NCI-H82 (cell line): ENCODE measurements at places on chromosomes 7 and 10.
A peak's percentile ranks its signal among the peaks of the same experiment; 100 is the strongest.

- no peak for DNase-seq
Measured at GRCh38 chr7:151597541-151598444, 78.1 kb upstream of the RHEB start.

GRCh38 chr10:47261121-47261520 lies 38.9 kb upstream of the GDF10 start:
- no peak for DNase-seq

DNA sequence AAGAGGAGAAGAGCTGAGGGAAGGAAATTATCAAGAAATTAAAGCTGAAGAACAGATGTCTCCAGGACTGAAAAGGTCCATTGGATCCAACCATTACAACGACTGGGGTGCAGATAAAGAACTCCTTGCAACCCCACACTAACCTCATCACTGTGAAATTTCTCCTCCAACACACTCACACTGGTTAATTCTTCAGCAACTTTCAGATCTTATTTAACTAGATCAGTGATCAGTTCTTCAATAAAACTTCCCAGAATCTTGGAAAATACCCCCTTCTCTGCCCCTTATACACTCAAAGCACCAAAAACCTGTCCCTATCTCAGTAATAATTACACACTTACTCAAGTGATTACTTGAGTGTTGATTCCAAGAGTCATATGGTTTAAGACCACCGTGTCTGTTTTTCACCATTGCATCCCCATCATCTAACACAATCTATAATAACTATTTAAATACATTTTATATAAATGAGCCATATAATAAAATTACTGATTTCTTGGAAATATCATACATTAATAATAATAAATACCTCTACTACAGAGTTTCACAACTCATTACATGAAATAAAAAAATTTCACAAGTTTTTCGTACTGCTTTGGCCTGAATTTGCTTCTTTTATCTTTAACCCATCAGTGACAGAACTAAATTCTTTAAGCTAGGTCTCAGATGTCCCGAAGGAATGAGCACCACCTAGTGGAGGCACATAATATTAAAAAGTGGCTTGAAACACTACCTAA lies 123.7 kb downstream of the MPP7 start:
- peak; percentile 64 for DNase-seq

DNA sequence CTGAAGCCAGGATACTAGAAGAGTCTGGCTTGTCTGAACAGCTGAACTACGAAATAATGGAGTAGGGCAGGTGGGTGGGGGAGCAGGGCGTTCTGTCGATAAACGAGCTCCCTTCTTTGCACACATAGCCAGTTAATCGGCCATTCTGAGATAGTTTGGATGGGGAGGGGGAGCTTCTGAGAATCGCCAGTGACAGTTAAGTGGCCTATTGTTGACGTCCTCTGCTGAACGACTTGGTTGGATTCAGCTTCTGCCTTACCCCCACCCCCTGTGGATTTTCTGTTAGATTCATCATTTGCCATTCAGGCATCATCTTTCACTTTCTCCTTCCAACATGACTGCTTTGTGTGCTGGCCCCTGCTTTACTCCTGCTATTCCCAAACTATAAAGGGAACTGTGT lies 520 bp downstream of the CPA5 start:
- DNase-seq, result no peak

GRCh38 chr7:25805027-25805687 lies 346.8 kb upstream of the NFE2L3 start:
- no peak for DNase-seq

- DNase-seq, result no peak
Measured at GRCh38 chr10:79180414-79181221, 111.9 kb downstream of the ZMIZ1 start.

- no peak for DNase-seq
Measured at GRCh38 chr7:141356161-141356560, 195.0 kb upstream of the AGK start.

- DNase-seq, result peak; percentile 35
Measured at GRCh38 chr10:70378122-70378521, 4.3 kb downstream of the LRRC20 start.

- no peak for DNase-seq
Measured at GRCh38 chr10:6643962-6644361, 63.9 kb upstream of the PRKCQ start.

DNA sequence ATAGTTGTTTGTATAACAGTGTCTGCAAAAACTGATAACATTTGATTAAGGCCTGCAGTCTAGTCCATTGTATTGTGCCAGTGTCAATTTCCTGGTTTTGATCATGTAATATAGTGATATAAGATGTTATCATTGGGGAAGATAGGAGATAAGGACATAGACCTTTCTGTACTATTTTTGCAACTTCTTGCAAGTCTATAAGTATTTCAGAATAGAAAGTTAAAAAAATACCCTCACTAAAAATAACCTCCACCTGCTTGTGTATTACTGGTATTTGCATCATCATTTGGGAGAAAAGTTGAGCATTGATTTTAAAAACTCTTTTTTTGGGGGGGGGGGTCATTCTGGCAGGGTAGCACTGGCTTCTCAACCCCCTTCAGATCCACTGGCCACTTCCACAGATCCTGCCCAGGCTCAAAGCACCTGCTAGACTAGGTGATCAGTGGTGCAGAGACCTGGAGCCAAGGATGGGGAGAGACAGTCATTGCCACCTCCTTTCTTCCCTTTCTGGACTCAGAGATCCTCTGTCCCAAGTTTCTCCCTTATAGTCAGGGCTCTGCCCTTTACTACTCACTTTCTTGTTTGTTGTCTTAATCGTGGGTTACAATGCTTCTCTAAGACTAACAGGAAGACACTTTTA lies 103.0 kb downstream of the RBM20 start:
- no peak for DNase-seq

DNA sequence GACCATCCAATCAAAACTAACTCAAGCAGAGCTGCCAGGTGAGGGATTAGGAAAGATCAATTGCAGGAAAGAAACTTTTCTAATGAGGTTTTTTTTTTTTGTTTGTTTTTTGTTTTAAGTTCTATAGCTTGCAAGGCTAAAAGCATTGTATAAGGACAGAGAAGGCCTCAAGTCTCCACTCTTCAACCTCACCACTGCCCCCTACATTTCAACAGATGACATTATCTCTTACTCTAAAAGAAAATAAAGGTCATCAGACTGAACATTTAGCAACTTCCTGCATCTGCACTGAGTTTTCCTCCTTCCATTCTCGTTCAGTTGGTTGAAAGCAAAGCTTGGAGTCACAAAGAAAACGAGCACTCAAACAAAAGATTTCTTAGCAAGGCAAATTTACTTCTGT lies 45.2 kb upstream of the EXOC4 start:
- DNase-seq, result peak; percentile 40

DNA sequence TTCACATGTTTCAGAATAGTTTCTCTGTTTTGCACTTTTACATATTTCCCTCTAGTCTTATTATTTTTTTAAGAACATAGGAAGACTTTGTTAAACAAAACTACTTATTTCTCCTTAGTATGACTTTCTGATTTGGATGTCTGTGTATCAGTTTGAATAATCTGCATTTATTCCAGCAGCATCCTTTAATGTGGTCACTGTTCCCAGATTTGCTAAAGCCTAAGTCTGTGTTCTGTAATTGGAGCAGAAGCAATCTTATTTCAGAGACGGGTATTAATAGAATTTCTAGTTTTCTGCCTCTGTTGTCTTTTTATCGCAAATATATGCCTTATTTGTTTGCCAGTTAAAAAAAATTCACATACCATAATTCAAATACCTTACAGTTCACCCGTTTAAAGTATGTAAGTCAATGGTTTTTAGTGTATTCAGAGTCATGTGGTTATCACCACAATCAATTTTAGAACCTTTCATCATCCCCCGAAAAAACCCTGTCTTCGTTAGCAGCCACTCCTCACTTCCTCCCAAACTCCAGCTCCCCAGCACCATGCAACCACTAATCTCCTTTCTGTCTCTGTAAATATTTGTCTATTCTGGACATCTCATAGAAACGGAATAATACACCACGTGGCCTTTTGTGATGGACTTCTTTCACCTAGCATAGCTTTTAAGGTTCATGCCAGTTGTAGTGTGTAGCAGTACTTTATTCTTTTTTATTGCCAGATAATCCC lies 58.7 kb downstream of the INPP5F start:
- no peak for DNase-seq

GRCh38 chr10:51397695-51398094 lies 301.7 kb downstream of the CSTF2T start:
- DNase-seq, result no peak

GRCh38 chr10:88534072-88534665 lies 48.9 kb downstream of the RNLS start:
- no peak for DNase-seq

DNA sequence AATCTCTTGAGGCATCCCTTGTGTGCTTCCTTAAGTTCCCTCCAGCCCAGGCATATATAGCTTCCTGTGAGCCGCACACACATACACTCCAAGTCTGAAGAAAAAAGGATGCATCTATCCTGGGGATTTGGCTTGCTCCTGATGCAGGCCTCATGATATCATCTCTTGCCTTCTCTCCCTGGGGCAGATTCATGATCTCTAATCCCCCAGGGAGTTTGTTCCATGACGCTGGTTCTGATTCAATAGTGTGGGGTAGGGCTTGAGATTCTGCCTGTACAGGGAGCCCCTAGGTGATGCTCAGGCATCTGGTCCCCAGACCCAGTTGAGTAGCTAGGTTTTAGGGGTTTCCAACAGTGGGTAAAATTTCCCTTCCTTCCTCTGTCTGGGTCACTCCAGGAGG lies 1.5 kb downstream of the PON1 start:
- DNase-seq, result peak; percentile 29

- DNase-seq, result peak; percentile 44
Measured at GRCh38 chr7:26186364-26187311, 13.9 kb downstream of the HNRNPA2B1 start.

GRCh38 chr7:106309362-106309761 lies 24.6 kb upstream of the NAMPT start:
- no peak for DNase-seq

- no peak for DNase-seq
Measured at GRCh38 chr10:62582101-62582705, 208.0 kb downstream of the ZNF365 start.

- no peak for DNase-seq
Measured at GRCh38 chr7:98354052-98354451, 46.8 kb downstream of the BAIAP2L1 start.

DNA sequence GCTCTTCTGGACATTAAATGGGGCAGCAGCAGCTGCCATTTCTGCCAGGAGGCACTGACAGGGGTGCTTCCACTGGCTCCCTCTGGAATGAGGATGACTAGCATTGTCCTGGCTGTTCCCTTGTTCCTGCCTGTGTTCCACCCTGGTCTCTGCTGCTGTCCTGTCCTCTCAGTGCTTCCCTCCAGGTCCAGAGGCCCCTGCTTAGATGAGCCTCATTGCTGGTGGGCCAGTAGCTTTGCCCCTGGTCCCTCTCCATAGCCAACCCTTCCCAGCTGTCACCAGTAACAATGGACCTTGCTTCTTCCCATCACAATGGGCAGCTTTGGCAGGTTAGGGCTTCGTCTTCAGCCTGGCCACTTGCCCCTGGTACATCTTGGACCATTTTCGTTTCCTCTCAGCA lies 561.1 kb downstream of the TCERG1L start:
- DNase-seq, result no peak

DNA sequence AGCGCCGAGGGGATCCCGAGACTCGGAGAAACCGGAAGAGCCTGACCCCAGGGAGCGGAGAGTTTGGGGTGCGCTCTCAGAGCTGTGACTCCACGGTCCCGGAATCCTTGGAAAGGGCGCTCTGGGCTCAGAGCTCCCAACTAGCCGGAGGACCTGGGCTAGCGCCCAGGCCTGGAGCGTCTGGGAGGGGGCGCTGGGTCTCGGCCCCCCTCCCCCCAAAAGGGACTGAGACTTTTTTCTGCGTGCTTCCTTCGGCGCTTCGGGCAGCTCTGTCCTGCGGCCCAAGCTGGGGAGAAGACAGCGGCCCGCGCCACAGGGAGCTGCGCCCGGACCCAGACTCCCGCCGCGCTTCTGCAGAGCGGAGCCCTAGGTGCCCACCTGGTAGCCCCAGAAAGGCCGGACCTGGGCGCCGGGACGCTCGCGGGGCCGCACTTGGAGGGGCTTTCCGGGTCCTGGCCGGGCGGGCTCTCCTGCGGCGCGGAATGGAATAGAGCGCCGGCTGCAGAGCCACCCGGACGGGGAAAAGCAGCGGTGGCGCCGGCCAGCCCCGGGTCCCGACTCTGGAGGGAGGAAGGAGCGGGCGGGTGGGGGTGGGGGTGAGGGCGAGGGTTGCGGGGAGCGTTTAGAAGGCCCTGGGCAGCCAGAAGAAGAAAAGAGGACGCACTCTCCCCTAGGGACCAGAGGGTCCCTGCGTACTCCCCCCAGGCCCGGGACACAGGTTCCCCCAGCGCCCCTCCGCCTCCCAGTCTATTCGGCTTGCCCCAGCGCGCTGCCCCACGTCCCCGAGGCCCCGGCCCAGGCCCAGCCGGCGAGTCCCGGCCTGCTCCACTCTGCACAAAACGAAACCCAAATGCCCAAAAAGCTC lies 4.7 kb downstream of the ZNF503 start:
- DNase-seq, result peak; percentile 19

GRCh38 chr7:35035511-35035961 lies 1.7 kb downstream of the DPY19L1 start:
- peak; percentile 64 for DNase-seq

- peak; percentile 94 for DNase-seq
Measured at GRCh38 chr7:7965301-7965700, 3.3 kb upstream of the GLCCI1 start.

- peak; percentile 44 for DNase-seq
Measured at GRCh38 chr7:102935450-102936115, 22.8 kb downstream of the LRRC17 start.

DNA sequence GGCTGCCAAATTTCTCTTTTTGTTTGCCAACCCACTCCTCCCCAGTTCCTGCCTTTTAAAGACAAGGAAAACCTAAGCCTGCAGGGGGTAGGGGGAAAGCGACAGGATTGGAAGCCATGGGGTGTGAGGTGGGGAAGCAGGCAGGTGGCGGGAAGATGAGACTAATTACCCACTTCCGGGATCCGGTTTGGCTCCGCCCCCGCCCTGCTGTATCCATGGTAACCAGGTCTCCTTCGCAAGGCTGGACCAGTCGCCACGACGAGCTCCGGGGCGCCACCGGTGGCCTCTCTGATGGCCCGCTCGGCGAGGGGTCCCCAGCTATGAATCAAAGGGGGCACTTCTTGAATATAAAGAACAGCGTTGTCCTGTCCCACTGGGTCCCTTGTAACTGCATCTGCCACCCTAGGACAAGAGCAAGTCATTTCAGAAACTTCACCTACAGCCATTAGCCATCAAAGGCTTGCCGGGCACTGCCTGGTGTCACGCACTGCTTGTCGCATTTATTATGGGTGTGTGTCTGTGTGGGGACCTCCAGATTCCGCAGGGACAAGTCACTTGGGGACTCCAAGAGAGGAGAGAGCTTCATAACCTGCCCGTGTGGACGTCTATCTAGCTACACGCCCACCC lies 55.4 kb upstream of the LMTK2 start:
- peak; percentile 54 for DNase-seq

GRCh38 chr10:114301177-114301576 lies 62.1 kb downstream of the VWA2 start:
- DNase-seq, result peak; percentile 14
